Stimulated activated CD4-positive, alpha-beta T cell treated with anti-CD3 and anti-CD28 coated beads, Interleukin-12 subunit alpha, Interleukin-12 subunit beta, amount 100 ng/mL, for 48 hours (primary cell): ENCODE measurements at places on chromosomes 11 and 22.

GRCh38 chr11:67411785-67412152, 3.7 kb upstream of the CARNS1 start:
- no peak for DNase-seq

DNA sequence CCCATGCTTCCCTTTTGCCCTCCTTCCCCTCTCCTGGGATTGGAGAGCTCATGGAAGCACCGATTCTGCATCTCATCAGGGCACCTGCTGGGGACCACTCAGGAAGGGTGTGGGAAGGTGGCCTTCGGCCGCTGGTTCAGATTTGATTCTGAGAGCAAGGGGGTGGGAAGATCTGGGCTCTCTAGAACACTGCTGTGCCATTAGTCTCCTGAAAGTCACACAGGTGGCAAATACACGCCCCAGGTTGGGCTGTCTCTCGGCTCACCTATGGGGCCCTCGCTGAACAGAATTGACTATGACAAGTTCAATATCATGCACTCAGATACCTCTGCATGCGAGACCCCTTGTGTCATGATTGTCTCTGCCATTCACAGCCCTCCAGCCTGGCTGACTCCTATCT, 12.8 kb upstream of the APOBEC3A start:
- no peak for DNase-seq

- DNase-seq: no peak
These were observed 10.5 kb upstream of the TTLL12 start for GRCh38 chr22:43197271-43197941.

GRCh38 chr22:20141186-20142077, 9.4 kb downstream of the CCDC188 start:
- no peak for DNase-seq

DNA sequence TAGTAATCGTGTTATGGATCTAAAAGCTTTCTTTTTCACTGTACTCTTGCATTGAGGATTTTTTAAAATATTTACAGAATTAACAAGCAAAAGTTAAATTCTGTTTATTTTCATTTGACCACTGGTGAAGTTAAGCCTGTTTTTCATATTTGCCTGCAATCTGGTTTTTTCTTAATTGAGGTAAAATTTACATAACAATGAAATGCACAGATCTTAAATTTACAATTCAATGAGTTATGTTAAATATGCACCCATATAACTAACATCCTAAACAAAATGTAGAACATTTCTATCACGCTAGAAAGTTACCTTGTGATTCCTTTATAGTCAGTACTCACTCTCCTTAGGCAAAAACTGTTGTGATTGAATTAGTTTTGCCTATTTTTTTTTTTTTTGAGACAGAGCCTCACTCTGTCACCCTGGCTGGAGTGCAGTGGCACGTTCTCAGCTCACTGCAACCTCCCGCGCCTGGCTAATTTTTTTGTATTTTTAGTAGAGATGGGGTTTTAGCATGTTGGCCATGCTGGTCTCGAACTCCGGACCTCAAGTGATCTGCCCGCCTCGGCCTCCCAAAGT, 54.5 kb upstream of the WEE1 start:
- DNase-seq: no peak

- no peak for DNase-seq
These were observed 68.1 kb upstream of the PHF21B start for GRCh38 chr22:45077826-45078334.

GRCh38 chr11:19187833-19188258, 13.9 kb downstream of the CSRP3 start:
- DNase-seq: no peak

DNA sequence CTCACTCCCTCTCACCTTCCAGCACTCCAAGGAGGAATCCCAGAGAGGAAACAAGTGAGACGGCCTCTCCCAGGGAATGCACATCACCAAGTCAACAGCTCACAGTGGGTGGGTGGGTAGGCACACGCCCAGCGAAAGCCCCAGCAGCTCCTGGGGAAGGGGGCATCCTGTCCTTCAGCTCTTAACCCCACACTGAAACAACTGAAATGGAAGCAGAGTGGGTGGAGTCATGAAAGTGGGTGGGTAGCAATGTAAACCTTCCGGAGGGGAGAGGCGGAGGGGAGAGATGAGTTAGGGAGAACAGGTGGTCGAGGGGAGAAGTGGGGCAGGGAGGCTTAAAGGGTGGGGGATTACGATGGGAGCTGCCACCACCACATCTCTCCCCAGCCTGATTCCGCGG, 5.4 kb downstream of the MCHR1 start:
- no peak for DNase-seq

GRCh38 chr22:40838486-40838885, 18.0 kb downstream of the ST13 start:
- no peak for DNase-seq

DNA sequence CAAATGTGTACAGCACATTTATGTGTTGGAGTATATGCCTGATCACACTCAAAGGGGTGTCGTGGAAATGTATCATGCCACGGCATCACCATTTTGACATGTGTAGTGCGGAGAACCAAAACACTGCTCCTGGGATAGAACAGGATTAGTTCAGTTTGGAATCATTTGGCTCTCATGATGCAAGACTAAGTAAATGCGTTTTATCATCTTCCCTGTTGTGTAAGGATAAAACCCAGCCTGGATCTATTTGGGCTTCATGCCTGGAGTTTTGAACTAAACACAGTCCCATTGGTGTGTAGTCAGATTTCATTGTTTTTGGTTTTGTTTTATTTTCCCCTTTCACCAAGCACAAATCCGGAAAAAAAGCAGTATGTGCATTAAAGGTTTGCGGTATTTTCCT, 574.3 kb downstream of the NTM start:
- DNase-seq: no peak

DNA sequence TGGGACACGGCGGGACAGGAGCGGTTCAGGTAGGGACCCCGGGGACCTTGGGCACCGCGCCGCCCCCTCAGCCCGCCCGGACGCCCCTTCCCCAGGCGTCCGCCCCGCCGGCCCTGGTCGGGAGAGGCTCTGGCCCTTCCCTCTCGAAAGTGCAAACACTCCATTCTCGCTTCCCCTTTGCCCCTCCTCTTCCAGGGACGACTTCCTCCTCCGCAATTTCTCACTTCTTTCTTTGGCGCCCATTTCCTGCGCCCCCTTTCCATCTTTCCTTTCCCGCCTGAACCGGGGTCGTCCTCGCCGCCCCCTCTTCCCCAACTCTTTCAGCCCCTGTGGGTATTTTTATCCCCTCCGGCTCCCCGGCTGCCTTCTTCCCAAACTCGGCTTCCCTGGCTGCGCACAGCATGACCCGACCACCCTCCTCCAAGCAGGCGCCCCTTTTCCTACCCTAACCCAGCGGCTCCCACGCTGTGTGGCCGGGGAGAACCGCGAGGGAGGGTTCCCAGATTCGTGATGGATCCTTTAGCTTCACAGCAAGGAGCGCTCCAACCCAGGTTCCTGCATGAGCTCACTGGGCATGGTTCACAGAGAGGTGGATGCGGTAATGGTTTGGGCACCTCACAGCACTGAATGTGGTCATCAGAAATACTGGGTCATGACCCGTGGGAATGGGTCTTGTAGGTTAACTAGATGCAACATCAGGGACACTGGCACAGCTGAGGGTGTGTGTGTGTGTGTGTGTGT, 689 bp downstream of the RAB39A start:
- no peak for DNase-seq

DNA sequence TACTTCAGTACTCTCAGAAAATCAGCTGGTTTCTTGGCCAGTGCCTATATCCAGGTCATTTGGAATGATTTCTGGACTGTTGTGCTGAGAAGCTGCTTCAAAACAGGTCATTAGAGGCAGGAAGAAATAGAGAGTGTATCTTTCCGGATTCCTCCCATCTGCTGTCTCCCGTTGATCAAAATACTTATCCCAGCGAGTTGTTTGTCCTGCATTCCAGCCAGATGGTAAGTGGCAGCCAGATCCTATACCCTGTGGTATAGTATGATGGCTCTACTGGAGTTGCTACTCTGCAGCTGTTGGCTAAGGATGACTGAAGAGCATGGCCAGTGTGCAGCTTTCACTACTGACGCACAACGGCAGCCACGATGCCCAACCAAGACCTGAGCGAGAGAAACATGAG, 560.9 kb upstream of the ANO5 start:
- DNase-seq: no peak

GRCh38 chr11:2987881-2988861, 4.0 kb downstream of the NAP1L4 start:
- DNase-seq: no peak

GRCh38 chr11:20283475-20283874, 80.0 kb upstream of the HTATIP2 start:
- no peak for DNase-seq

- DNase-seq: peak; percentile 58
These were observed 21.4 kb upstream of the PANX2 start for GRCh38 chr22:50148991-50149721.

- DNase-seq: no peak
These were observed 507.7 kb downstream of the FAM181B start for GRCh38 chr11:82225930-82226329.

- no peak for DNase-seq
These were observed 46.9 kb downstream of the DDX6 start for GRCh38 chr11:118744046-118744445.

- no peak for DNase-seq
These were observed 13.2 kb upstream of the AMPD3 start for GRCh38 chr11:10441652-10442503.

- DNase-seq: no peak
These were observed 13.5 kb downstream of the PCSK7 start for GRCh38 chr11:117218133-117218915.

DNA sequence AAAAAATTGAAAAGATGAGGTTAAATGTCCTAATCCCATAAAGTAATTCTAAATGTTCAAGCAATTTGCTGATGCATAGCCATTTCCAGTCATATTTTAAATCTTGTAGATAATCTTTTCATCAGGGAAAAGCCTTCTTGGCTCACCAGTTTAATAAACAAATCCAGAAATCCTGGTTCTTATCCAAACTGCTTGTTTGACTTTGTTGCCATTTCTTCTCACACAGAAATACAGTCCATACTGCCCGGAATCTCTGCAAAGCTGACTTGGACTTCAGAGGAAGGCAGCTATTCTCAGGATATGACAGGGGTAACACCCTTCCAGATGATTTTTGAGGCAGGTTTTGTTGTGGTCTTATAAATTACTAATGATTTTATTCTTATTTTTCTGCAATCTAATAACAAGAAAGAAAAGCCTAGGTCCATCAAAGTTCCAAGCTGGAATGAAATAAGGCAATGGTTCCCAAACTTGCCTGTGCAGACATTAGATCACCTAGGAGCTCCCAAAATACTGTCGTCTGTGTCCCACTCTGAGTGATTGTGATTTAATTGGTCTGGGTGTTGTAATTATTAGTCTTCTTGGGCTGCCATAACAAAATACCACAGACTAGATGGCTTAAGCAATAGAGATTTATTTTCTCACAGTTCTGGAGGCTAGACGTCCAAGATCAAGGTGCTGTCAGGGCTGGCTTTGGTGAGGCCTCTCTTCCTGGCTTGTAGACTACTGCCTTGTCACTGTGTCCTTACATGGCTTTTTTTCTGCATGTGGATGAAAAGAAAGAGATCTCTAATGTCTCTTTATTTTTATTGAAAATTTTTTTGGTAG, 55.1 kb upstream of the RCE1 start:
- no peak for DNase-seq

GRCh38 chr11:134170177-134170918, 53.4 kb downstream of the NCAPD3 start:
- DNase-seq: no peak

DNA sequence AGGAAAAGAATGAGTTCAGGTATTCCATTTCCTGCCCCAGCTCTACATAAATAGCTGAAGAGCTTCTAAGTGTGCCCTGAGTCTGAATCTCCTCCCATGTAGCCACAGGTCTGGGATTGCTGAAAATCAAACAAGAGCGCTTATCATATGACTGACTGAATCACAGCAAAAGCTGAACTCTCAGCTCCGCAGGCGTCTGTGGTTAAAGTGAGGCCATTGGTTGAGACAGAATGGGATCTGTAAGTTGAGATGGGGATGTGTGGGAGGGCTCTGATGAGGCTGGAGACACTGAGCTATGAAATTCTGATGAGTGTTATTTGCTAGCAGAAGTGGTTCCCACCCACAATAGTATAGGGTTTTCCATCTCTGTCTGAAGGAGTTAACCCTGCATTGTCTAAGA, 637.0 kb downstream of the OPCML start:
- no peak for DNase-seq

DNA sequence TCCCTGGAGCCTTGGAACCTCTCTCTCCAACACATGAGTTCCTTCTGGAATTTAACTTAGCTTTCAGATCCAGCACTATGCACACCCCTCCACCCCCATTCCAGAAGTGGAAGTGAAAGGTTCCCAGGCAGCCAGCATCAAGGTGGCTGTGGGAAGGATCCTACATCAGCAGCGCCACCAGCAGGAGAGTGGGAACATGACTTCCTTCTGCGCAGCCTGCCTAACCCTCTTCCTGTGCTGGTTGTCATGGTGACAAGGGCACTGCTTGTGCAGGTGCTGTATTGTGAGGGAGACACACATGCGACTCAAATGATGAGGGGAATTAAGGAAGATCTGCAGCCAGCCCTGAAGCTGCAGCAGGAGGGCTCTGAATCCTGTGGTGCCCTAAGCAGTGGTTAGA, 904.5 kb upstream of the API5 start:
- no peak for DNase-seq

DNA sequence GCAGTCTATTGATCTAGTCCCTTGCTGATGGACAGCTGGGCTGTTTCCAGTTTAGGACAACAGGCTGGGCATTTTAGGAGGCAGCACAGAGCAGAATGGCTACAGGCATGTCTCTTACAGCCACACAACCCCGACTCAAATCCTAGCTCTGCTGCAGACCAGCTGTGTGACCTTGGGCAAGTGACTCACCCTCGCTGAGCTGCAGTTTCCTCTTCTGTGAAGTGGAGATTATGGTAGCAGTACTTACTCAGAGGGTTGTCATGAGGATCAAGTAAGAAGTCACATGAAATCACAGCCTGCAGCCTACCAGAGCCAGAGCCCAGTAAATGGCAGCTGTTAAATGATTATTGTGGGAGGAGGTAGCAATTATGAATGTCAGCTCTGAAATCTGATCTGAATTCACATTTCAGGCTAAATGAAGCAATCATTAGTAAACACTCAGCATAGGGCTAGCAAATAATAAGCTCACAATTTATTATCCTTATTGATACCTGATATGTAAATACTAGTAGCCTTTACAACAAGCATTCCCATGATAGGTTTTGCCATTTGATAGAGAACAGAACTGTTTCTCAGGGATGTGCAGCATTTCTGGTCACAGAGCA, 58.9 kb downstream of the MYEOV start:
- DNase-seq: peak; percentile 24

- no peak for DNase-seq
These were observed 30.7 kb downstream of the SERPINH1 start for GRCh38 chr11:75592715-75593114.
